ENCODE measurements at places on chromosomes 7 and 10.

GRCh38 chr7:45663167-45663921 lies 89.2 kb downstream of the ADCY1 start:
- DNase-seq, result peak; percentile 24

DNA sequence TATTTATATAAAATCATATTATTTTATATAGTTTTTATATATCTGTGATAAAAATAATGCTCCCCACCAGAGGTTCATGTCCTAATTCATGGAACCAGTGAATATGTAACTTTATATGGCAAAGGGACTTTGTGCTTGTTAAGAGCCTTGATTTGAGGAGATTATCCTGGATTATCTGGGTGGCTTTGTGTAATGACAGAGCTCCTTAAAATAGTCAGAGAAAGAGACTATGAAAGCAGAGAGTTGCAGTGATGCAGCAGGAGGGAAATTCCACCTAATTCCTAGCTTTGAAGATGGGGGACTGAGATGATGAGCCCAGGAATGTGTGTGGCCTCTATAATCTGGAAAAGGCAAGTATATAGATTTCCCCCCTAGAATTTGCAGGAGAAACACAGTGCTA lies 1034.2 kb upstream of the C7orf33 start:
- no peak for DNase-seq

DNA sequence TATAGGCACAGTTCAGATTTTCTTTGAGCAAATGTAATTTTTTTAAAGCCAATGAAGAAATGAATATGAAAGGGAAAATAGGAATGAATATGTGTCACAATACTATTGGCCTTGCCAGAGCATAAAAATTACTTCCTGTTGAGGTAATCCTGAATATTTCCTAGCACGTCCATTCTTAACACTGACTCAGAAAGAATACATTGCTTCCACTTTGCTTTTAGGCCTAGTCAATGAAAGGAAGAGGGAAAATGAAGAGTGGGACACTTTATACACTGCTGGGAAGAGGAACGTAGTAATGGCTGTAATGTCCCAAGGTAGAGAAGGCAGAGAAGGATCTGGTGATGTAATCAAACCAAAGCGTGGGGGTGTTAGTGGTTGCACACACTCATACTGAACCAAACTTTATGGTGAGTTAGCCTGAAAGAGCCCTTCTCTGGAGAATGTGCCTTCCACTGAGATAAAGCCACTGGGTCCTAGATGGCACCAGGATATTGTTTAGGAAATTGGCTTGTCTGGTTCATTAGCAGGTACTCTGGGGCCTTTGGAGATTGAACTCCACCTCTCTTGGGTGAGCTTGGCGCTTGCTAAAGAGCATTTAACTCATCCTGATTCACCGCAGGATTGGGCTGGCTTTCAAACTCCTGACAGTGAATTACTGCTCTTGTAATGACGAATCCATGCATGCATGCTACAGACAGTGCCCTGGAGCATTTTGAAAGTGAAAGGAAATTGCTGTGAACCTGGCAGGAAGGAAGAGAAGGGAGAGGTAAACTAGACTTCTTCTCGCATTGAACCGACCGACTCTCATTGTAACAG lies 254.9 kb downstream of the KIAA1217 start:
- DNase-seq, result peak; percentile 78

GRCh38 chr7:115332691-115333090 lies 410.8 kb downstream of the MDFIC start:
- DNase-seq, result no peak

DNA sequence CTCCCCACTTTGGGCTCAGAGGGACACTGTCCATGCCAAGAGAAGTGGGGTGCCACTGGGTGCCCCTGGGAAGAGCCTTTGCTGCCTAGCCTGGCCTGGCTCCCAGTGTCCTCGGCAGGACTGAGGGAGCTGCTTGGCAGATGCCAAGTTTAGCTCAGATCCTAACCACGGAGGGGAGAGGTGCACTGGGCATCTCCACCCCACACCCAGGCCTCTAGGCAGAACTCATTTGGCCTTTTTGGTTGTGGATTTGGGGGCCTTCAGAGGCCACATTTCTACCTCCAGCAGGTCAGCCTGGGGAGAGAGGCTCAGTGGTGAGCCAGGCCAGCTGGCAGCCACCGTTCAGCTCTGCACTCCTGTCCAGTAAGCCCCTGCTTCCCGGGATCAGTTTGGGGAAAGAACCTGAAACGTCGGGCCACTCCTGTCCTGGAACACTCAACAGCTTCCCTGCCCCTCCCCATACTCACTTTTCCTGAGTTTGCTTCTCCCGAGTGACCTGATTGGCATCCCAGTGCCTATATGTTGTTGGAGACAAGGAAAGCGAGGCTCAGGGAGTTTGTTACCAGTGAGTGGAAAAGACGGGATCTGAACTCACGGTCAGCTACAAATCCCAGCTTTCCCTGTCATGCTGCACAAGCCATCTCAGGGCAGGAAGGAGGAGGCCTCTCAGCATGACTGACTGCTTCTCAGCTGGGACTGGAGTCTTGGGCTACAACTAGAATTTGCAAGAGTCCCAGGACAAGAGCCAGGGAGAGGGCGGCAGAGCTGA lies 11.2 kb upstream of the CXCL12 start:
- DNase-seq, result no peak

GRCh38 chr10:99761365-99761764 lies 21.1 kb upstream of the ABCC2 start:
- no peak for DNase-seq

- DNase-seq, result no peak
Observed at GRCh38 chr7:97732565-97733275, 834 bp downstream of the TAC1 start.
